ENCODE measurements at places on chromosomes 2 and 18.

GRCh38 chr18:54279477-54280219 lies 10.3 kb downstream of the POLI start:
- no peak for DNase-seq

GRCh38 chr2:157747695-157748370 lies 119.2 kb upstream of the ACVR1C start:
- DNase-seq: no peak

DNA sequence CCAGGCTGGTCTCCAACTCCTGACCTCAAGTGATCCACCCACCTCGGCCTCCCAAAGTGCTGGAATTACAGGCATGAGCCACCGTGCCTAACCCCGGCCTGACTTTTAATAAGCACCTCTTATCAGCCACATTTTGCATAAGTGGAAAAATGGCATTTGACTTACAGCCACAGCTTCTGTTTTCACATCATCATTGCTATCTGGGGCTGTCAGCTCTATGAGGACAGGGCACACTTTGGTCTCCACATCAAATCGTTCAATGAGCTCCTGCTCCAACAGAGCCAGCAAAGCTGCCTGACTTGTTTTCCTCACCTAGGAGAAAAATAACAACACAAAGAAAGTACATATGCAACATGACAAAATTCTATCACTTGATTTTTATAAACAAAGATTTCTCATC lies 26.4 kb downstream of the PPP4R1 start:
- DNase-seq: no peak

DNA sequence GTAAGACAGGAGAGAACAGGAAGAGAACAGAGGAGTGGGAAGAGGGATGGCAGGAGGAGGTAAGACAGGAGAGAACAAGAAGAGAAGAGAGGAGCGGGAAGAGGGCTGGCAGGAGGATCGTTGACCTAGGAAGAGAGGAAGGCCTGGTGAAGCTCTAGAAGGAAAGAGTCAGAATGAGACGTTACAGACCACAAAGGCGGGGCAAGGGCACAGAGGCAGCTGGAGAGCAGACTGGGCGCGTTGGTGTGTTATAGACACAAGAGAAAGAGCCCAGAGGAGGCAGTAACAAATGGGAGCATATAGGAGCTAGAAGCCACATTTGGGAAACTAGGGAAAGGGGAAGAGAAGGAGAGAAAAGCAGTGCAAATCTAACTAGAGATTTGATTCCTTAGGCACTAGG lies 26.6 kb downstream of the PTRHD1 start:
- no peak for DNase-seq

- DNase-seq: no peak
Observed at GRCh38 chr2:47309472-47309951, 93.4 kb upstream of the MSH2 start.

- DNase-seq: no peak
Observed at GRCh38 chr18:64620971-64621560, 472.2 kb upstream of the LINC00305 start.

DNA sequence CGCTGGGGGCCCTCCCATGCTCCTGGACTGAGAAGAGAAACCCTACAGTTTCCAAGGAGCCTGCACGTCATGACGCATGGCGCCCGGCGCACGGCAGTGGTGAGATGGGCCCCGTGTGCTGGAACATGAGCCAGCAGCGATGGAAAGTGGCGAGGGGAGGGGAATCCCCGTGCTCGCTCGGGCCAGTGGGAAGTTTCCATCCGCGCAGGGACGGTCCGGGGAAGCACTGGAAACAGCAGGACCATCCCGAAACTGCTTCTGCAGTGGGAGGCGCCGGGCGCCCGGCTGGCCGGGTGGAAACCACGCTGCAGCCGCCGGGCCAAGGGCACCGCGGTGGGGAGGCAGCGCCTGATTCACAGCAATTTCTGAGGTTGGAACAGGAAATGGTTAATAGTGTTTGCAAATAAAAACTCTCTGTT lies 4.9 kb upstream of the PDCD1 start:
- DNase-seq: no peak

DNA sequence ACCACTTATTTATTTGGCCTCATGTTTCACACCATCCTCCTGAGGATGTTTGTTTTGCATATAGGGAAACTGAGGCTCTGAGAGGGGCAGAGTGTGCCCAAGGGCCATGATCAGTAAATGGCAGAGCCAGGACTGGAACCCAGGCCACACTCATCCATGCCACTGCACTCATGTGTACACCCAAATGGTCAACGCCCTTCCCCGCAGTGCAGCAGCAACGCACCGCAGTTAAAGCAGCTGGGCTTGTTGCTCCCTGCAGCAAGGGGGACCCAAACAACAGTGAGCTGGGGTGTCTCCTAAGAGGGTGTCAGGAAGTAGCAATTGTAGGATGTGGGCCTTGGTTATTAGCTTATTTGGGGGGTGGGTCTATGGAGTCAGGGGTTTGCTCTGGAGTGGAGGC lies 36.6 kb downstream of the ZAP70 start:
- no peak for DNase-seq

GRCh38 chr2:230134496-230135129 lies 65.9 kb upstream of the SLC16A14 start:
- no peak for DNase-seq

GRCh38 chr2:44230378-44230777 lies 44.9 kb upstream of the SLC3A1 start:
- no peak for DNase-seq

DNA sequence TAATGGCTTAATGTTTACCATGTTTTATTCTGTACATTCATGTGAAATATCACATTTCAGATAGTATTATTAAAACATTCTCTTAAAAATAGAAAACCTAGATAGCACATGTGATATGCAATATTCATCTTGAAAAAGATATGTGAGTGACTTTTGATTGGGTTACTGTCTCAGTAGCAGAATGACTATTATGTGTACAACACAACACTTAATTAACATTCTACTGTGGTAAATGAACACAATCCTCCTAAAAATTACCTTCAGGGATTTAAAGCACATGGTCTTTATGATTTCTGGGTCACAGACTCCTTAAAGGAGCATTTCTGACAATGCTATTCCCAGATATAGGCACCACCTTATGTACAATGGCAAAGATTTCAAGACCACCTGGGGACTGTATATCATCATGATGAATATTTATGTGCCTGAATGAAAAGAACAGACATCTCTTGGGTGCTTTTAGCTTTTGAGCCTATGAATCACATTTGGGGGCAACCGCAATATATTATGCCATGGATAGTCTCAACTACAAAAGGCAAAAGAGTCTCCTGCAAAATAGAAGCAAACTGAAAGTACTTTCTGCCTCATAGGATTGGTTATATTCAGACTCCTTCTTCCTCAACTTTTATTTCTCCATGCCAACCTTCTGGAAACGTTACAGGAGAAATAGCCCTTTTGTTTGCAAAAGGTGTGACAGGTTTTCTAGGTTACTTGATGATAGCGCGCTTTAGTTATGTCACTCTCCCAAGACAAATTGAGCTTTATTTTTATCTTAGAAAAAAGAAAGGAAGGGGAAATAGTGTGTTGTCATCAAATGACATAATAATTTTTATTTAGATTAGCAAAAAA lies 259.0 kb downstream of the CALCRL start:
- no peak for DNase-seq

- DNase-seq: no peak
Observed at GRCh38 chr2:41829052-41829451, 218.8 kb upstream of the PKDCC start.

DNA sequence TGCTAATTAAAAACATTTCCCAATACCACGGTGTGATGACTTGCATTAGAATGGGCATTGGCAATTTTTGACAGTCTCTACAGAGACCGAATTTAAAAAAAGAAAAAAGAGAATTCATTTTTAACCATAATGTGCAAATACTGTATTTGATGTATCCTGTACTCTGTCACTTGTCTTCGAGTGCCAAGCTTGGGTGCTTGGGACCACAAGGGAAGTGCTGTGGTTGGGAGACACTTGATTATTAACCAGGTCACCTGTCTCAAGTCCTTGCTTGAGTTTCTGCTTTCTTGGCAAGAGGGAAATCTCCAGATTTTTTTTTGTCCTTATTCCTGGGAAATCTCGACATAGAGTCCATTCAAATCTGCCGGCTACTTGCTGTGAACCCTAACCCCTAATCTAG lies 209.0 kb downstream of the MC4R start:
- DNase-seq: no peak

DNA sequence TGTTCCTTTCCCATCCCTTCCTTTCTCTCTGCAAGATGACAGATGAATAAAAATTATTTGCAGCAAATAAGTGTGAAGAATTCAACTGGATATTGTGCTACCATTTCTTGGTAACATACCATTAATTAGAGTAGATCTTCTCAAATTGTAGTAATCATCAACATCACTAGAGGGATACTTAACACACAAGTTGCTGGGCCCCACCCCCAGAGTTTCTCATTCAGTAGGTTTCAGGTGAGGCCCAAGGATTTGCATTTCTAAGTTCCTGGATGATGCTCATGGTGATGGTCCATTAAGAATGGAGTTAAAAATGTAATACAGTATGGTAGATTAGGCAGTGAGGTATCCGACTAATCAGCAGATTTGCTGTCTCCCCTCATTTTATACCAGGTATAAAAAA lies 594.0 kb downstream of the ERBB4 start:
- DNase-seq: no peak

- no peak for DNase-seq
Observed at GRCh38 chr2:239264838-239265651, 135.8 kb downstream of the HDAC4 start.

- no peak for DNase-seq
Observed at GRCh38 chr18:21858544-21858943, 118.0 kb downstream of the MIB1 start.

- DNase-seq: no peak
Observed at GRCh38 chr18:48296581-48296980, 112.6 kb downstream of the ZBTB7C start.

GRCh38 chr2:206063635-206064034 lies 22.3 kb downstream of the INO80D start:
- DNase-seq: no peak

DNA sequence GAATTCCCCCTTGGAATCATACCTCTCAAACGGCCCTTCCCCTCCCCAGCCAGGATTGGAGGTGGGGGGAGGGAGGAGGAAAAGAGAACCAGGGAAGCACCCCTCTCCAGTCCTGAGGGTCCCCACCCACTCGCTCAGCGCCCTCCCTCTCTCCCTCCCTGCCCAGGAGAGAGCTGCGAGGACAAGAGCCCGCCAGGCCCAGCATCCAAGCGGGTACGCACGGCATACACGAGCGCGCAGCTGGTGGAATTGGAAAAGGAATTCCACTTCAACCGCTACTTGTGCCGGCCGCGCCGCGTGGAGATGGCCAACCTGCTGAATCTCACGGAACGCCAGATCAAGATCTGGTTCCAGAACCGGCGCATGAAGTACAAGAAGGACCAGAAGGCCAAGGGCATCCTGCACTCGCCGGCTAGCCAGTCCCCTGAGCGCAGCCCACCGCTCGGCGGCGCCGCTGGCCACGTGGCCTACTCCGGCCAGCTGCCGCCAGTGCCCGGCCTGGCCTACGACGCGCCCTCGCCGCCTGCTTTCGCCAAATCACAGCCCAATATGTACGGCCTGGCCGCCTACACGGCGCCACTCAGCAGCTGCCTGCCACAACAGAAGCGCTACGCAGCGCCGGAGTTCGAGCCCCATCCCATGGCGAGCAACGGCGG lies 14.4 kb downstream of the HOXD3 start:
- no peak for DNase-seq

GRCh38 chr2:70396612-70397011 lies 94.7 kb upstream of the FAM136A start:
- DNase-seq: no peak

DNA sequence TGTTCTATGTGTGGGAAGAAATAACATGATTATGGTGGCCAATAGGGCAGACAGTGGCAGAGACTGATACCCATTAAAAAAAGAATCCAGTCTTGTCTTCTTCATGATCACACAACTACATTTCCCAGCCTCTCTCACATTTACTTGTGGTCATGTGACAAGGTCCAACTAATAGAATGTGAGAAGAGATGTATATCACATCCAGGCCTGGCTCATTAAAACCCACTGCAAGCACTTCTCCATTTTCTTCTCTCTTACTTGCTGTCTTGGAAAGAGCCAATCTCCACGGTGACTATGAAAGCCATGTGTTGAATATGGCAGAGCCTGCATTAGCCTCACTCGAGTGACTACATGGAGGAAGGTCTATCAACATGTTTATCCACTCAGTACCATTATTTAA lies 306.2 kb upstream of the ZEB2 start:
- no peak for DNase-seq

- no peak for DNase-seq
Observed at GRCh38 chr2:128423788-128424165, 105.1 kb upstream of the HS6ST1 start.

GRCh38 chr2:168603439-168603961 lies 147.4 kb downstream of the CERS6 start:
- no peak for DNase-seq
